ENCODE measurements at places on chromosomes 7 and 10.
A peak's percentile ranks its signal among the peaks of the same experiment; 100 is the strongest.

DNA sequence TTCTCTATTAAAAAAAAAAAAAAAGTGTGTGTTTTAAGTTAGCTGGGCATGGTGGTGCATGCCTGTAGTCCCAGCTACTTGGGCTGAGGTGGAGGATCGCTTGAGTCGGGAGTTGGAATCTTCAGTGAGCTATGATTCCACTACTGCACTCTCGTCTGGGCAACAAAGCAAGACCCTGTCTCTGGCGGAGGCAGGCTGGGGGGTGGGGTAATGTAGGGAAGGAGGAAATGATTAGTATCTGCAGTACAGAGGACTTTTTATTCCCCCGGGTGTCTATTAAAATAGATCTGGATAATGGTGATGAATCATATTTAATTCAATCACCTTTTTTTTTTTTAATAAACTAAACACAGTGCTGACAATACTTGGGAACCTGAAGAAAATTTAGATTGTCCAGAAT, 6.5 kb downstream of the CBX3 start:
- no peak for DNase-seq

GRCh38 chr10:30825022-30825421, 195.5 kb upstream of the LYZL2 start:
- DNase-seq: no peak

DNA sequence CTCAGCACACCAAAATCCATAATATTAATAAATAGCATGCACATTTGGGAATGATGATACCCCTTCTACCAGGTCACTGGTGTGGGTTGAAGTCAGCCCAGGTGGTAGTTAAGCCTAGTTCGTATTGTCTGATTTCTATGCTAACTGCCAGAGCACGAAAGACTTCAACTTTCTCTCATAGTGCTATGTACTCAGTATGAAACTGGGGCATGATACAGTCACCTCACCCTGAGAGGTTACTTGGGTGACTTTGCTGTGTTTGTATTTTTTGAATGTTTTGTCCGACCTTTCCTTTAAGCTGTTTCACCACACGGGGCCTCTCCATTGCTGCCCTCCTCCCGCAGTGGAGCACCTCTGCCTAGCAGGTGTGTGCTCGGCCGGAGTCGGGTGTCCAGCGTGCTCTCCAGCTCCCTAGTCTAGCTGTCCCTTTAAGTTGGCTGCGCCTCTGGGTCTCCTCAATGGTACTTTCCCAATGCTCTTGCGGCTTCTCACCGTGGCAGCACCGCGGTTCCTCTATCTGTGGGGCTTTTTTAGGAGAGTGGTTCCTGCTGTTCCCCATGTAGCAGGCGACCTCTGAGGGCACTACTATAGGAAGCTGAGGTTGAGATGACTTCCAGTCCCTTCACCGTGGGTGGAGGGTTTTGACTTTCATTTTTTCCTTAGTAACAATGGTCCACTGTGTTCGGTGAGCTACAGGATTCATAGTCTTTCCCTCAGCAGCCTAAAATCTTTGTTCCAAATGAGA, 524.0 kb upstream of the PFKP start:
- no peak for DNase-seq

DNA sequence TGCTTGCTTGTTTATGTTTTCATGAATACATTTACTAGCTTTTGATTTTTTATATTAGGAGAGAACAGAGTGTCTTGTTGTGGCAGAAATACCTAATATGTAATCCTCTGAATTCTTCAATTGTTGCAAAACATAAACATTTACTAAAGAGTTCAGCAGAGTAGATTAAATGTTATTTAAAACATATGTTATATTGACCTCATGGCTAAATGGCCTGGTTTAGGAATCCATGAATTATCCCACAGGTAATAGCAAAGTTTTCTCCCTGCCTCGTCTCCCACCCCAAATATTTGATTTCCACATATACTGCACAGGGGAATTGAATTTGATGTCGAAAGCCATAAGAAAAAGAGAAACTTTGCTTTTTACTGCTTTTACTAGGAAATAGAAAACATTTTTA, 111.8 kb downstream of the ADK start:
- DNase-seq: no peak

DNA sequence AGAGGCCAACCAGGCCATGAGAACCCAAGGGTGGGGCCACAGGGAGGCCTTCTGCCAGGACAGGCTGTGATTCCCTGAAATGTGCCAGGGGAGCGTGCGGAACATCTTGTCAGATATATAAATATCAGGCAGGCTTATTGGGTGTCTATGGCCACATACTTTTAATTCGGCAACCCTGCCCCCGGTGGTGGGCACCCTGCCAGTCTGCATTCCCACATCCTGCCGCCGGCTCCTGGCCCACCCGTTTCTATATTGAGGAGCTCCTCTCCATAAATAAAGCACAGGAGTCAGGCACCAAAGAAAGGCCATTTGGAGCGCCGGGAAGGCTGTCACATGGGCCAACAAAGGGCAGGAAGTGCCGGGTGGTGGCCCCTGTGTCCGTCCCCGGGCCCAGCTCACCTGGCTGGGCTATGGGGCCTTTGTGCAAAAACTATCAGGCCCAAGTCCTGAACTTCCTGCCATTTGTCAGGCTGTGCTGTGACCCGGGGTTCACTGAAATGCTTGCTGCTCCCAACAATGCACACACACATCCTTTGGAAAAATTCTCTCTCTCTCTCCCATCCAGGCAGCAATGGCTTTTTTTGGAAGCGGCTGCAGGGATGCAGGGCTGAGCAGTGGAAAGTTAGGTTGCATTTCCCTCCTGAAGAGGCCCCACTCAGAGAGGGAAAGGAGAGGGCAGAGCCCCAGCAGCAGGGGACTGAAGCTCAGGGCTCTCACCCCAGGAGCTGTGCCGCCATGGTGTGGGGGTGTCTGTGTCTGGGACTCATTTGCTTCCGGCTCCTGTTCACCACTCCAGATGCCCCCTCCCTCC, 25.0 kb upstream of the PODXL start:
- DNase-seq: peak; percentile 42

DNA sequence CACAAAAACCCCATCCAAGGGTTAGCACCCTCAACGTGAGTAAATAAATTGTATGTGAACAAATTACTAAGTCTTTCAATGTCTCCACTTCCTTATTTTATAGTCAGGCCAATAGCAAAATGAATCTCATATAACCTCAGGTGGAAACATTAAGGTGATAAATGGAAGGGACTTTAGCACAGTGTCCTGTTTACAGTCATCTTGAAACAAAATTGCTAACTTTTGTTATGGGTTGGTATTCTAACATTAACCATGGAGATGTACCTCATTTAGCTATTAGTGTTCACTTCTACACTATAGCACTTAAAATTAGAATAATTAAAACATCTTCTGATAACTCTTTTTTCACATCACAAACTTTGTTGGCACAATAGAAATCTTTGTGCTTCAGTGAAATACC, 255.8 kb upstream of the CNTNAP2 start:
- no peak for DNase-seq

GRCh38 chr10:67302701-67303100, 376.9 kb downstream of the LRRTM3 start:
- DNase-seq: no peak

DNA sequence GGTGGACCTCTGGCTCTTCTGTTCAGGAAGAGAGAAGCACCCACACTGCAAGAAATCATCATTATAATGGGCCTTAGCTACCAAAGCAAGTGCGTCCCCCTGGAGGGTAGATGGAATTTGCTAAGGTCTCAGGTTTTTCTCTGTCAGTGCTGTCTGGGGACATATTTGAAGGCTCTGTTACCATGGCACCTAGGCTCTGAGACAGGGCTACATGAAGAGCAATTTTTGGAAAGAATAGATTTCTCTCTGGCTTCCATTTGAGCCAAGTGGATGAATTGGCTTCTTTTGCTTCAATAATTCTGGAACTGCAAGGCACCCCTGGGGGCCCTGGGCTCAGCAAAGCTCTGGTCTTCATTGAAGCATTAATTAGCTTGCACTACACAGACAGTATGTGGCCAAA, 349.1 kb upstream of the GALNT17 start:
- no peak for DNase-seq

DNA sequence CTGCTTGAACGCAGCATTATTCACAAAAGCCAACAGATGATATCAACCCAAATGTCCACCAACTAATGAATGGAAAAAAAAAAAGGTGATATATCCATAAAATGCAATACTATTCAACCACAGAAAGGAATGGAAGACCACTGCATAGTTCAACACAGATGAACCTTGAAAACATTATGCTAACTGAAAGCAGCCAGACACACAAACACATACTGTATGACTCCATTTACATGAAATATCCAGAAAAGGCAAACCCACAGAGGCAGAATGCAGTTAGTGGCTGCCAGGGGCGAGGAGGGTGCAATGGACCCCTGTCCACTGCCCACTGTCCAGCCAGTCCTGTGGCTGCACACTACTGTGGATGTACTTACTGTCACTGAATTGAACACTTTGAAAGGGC, 36.6 kb downstream of the KIAA1549 start:
- DNase-seq: no peak

DNA sequence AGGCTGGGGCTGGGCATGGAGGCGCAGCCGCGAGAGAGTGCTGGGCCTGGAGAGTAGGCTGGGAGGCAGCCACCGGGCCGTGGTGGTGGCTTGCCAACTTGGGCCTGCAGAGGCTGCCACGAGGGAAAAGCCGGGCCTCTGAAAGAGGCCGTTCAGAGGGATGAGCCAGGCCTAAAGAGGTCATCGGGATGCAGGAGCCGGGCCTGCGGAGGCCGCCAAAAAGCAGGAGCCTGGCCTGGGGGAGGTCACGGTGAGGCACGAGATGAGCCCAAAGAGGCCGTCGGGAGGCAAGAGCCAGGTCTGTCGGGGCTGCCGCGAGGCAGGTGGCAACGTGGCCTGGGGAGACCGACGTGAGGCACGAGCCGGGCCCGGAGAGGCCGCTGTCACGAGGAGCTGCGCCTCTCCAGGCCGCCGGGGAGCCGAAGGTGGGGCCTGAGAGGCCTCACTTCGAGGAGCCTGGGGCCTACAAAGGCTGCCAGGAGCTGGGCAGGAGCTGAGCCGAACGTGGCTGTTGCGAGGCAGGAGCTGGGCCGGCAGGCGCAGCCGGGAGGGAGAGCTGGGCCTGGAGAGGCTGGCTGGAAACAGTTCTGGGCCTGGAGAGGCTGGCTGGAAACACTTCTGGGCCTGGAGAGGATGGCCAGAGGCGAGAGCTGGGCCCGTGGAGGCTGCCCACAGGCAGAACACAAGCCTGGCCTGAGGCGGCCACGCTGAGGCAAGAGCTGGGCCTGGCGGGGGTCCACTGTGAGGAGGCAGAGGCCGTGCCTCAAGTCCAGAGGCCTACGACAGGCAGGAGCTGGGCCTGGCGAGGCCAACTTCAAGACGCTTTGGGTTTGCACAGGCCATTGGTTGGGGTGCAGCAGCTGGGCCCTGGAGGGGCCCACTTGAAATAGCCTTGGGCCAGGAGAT, 24.6 kb downstream of the MDH2 start:
- no peak for DNase-seq

All from body of pancreas (tissue), 4 donors.